Renal cortex interstitium (tissue), 15 donors: ENCODE measurements at places on chromosomes 16 and 17. TPM values are rescaled to one million over a fixed set of nuclear protein-coding genes. Genes with fewer than 3 reads are reported as not detected.

The TP53TG3 gene
- polyA plus RNA-seq: not detected

The BCAR1 gene
- polyA plus RNA-seq: 63.9 TPM

The CHAD gene
- 2.2 TPM for polyA plus RNA-seq

The CFAP52 gene
- polyA plus RNA-seq: 3.4 TPM

The DOK4 gene
- polyA plus RNA-seq: 36.8 TPM

The STAC2 gene
- polyA plus RNA-seq: 3.3 TPM

The HNF1B gene
- polyA plus RNA-seq: 120 TPM

The UMOD gene
- polyA plus RNA-seq: 70.4 TPM

DNA sequence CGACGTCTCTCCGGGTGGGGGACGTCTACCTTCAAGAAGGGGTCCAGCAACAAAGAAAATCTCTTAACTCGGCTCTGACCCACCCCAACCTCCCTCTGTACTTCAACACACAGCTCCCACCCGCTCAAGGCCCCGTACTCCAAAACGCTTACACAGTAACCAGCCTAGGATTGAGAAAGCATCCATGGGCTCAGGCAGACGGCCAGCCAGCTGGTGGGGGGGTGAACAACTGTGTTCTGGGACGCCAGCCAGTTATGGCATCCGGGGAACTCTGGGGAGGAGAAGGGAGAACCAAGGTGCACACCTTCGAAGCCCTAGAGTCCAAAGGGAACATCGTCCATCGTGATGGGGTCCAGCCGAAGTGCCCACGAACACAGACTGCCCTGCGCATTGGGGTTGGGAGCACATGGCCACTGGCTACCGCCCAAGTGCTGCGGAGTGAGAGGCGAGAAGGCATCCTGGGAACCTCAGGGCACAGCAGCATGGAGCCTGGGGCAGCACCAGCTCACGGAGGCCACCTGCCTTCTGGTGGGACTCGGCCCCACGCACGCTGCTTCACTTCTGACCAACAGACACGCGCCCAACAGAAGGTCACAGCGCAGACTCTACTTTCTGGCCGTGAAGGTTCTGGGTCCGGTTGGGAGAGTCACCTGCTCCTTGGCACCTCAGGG is 14.3 kb downstream of the SLC16A3 start:
- no peak for DNase-seq

GRCh38 chr17:42097691-42098631 is at the start of gene ZNF385C:
Gene ZNF385C, minus strand, starts transcription at chr17:42098473. Its CDS starts 35,417 bp downstream, at chr17:42063056.
- no peak for DNase-seq

- no peak for DNase-seq
Measured at GRCh38 chr17:77254951-77255825, 114.4 kb downstream of the SEC14L1 start.

DNA sequence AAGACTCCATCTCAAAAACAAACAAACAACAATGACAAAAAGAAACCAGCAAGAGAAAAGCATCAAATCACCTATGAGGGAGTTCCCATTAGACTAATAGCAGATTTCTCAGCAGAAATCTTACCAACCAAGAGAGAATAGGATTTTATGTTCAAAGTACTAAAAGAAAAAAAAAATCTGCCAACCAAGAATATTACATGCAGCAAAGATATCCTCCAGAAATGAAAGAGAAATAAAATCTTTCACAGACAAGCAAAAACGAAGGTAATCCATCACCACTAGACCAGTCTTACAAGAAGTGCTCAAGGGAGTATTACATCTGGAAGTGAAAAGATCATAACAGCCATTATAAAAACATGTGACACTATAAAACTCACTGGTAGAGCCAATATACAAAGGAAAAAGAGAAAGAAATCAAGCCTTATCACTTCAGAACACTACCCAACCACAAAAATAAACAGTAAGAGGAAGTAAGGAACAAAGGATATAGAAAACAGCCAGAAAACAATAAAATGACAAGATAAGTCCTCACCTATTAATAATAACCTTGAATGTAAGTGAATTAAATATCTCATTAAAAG is 66.3 kb downstream of the STX8 start:
- no peak for DNase-seq

- no peak for DNase-seq
Measured at GRCh38 chr16:30446203-30446595, 525 bp upstream of the SEPHS2 start.

DNA sequence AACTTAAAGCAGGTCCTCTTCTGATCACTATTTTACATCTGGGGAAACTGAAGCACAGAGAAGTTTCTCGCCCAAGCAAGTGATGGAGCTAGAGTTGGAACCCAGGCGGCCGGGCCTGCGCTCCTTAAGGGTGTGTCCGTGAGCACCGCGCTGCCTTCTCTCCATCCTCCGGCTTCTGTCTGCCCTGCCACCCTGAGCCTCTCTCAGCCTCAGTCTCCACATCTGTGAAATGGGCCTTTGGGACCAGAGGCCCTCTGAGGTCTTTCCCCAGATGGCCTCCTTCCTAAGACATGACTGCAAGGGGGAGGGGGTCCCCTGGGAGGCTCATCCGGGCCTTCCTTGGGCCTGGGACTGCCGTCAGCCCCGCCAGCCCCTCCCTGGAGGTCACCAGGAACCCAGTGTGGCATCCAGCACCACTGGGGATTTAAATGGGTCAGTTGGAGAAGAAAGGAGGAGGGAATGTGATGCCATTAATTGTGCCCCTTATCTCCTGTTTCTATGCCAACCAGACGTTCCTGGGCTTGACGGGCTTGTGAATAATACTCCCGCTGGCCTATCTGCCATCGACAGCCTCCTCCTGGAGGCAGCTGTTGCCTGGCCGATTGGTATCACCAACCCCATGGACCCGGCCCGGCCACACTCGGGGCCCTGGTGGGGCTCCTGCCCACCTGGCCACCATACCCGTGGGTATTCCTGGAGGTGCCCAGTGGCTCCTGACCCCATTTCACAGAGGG is 5.1 kb downstream of the ZFPM1 start:
- DNase-seq: no peak

DNA sequence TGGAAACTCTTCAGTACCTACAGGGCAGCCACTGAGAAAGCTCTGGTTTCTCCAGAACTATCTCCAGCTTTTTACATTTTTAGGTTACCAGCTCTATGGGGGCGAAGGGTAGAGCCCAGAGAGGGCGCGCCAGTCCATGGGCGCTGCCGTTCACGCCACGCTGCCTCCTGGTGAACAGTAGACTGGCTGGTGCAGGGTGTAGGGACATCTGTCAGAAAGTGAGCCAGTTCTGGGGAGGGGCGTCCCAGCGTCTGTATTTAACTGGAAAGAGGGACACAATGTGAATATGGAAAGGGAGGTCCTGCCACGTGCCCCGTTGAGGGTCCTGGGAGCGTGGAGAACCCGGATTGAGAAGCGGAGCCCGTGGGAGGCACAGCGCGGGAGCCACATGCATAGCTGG is 16.4 kb upstream of the CLEC18A start:
- no peak for DNase-seq

- DNase-seq: no peak
Measured at GRCh38 chr17:80354336-80354735, 60.6 kb upstream of the ENDOV start.

DNA sequence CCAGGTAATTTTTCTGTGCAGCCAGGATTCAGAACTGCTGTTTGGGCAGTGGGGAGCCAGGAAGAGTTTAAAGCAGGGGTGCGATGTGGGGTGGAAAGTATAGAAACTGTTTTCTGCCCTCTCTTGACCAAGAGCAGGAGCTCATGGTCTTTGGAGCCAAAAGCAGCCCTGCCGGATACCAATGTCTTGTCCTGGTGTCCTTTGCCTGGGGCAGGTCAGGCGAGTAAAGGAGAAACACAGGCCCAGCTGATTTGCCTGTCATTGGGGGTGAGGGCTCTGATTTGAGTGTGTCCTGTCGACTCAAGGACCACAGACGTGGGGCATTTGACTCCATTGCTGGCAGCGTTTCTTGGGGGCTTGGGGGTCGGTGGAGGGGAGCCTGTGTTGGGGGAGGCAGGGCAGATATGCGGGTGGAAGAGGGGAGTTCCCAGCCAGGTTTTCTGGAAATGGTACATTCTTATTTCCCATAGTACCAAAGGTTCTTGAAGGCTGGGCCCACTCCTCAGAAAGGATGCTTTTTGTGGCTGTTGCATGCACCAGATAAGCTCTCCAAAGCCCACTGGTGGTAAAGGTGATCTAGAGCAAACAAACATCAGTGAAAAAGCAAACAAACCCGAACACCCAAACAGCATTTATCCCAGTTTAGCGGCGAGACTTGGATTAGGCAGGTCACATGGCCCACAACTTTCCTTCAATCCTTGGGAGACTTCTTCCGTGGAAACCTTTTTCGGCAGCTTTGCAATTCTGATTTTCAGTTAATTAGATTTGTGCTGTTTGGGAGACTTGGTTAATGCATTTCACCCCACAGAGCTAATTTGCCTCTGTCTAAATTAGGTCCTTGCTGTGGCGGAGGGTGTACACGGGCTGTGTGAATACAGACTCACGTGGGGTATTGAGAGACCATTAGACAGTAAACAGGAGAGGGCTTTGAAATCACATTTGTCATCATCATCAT is 59.0 kb downstream of the MSI2 start:
- no peak for DNase-seq

DNA sequence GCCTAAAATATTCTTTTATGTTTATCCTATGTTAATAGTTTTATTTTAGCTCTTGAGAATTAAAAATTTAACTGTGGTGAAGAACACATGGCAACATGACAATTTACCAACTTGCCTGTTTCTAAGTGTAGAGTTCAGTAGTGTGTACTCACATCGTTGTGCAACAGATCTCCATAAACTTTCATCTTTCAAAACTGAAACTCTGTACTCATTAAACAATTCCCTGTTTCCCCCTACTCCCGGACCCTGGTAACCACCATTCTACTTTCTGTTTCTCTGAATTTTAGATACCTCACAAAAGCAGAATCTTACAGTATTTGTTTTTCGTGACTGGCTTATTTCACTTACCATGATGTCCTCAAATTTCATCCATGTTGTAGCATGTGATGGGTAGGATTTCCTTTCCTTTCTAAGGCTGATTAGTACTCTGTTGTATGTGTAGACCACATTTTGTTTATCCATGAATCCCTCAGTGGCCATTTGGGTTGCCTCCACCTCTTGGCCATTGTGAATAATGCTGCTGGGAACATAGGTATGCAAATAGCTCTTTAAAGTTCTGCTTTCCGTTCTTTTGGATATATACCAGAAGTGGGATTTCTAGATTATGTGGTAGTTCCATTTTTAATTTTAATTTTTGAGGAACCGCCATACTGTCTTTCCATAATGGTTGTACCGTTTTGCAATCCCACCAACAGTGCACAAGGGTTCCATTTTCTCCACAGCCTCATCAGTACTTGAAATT is 17.4 kb downstream of the IST1 start:
- DNase-seq: no peak

DNA sequence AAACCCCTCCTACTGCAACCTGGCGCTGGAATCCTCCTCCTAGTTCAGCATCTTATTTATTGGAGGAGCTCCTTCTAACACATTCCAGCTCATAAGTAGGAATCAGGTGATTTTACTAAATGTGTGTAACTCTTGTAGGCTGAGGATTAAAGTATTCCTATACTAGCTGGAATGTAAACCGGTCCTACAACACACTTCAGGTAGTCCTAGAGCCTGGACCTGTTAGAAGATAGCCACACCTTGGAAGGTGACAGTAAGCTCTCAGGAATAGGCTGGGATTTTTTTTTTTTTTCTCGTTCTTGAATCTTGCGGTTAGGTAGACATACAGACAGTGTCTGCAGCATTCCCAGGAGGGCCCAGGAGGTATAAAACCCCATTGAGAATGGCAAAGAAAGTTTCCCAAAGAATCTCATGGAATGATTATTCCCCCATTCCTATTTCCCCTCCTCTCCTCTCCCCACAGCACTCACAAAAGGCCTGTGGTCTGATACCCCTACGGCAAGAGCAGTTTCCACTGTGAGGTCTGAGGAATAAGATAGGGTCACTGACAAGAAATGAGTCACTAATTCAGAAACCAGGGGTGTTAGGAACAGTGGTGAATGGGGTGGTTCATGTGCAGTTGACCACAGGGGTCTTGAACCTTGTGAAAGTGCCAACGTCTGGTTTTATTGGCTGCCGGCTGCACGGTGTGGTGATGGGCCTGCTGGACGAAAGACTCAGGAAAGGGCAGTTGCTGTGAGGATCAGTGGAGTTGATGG is 267.1 kb downstream of the UTP18 start:
- DNase-seq: no peak

DNA sequence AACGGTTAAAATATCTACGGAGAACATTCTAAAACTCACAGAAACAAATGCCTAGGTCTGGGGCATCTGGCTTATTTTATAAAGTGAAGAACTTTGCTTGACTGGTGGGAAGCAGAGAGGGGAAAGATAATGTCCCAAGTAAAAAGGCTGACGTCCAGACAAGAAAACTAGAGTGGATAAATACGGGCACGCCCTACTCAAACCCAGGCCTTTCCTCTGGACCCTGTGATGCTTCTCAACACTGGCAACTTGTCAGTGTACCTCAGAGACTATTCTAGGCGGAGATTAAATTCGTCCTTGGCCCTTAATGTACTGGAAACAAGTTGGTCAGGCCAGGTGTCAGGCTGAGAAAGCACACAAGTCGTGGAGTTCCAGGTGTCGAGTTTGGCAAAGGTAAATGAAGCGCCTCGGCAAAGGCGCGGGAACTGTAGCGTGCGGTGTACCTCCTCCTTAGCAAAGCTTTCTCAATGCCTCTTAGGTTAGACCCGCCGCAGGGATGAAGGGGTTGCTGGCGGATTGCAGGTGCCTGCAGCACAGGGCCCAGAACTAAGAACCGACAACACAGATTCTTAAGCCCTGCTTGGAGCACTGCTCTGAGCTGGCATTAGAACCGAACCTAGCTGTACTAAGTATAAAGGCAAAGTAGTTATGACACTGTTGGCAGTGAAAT is 668 bp upstream of the UNK start:
- no peak for DNase-seq

- no peak for DNase-seq
Measured at GRCh38 chr16:11194913-11195312, 61.1 kb downstream of the SOCS1 start.

DNA sequence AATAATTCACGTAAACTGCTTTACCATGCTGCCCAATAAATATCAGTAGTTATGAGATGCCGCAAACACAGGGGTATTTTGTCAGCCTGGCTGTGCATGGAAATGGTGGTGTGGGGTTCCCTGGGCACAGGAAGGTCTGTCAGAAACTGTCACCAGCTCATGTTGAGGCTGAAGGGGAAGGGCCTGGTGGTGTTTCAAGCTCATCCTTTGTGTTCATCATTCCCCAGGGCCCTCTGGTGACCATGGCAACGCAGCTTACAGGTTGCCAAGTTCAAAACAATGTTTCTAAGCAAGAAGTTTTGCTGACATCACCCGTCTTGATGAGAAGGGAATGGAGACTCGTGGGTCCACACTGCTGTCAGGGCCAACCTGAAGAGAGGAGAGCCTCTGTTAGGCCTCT is 348.9 kb upstream of the C16orf82 start:
- no peak for DNase-seq

- no peak for DNase-seq
Measured at GRCh38 chr17:15409721-15410250, 57.6 kb downstream of the CDRT4 start.

- no peak for DNase-seq
Measured at GRCh38 chr17:68196394-68197090, 51.3 kb upstream of the AMZ2 start.

DNA sequence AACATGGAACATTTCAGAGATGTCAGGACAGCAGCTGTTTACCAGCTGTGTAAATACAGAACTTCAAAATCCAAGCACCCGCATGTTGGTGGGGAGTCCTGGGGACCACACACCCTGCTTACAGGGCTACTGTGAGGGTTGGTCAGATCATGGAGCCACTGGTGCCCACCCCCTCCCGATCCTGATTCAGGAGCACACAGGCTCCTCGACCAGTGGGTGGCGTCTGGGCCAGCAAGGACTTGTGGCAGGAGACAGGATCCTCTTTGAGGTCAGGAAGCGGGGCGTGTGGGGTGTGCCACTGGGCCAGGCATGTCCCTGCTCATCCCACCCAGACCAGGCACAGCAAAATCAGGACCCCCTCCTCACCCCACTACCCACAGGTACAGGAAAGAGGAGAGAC is 83.6 kb downstream of the SDK2 start:
- no peak for DNase-seq
